ENCODE measurements at places on chromosomes 7 and 10.

DNA sequence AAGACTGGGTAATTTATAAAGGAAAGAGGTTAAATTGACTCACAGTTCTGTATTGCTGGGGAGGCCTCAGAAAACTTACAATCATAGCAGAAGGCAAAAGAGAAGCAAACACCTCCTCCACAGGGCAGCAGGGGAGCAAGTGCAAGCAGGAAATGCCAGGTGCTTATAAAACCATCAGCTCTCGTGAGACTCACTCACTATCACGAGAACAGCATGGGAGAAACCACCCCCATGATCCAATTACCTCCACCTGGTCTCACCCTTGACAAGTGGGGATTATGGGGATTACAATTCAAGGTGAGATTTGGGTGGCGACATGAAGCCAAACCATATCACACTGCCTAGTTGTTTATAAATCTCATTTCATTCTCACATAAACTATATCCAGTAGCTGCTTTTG is 28.0 kb upstream of the CPN1 start:
- no peak for DNase-seq

- no peak for DNase-seq
These were observed 12.1 kb downstream of the ENTPD1 start for GRCh38 chr10:95767884-95768556.

GRCh38 chr10:119241066-119241465 is 33.7 kb downstream of the GRK5 start:
- no peak for DNase-seq

GRCh38 chr7:15889507-15889906 is 203.0 kb upstream of the MEOX2 start:
- DNase-seq = no peak

DNA sequence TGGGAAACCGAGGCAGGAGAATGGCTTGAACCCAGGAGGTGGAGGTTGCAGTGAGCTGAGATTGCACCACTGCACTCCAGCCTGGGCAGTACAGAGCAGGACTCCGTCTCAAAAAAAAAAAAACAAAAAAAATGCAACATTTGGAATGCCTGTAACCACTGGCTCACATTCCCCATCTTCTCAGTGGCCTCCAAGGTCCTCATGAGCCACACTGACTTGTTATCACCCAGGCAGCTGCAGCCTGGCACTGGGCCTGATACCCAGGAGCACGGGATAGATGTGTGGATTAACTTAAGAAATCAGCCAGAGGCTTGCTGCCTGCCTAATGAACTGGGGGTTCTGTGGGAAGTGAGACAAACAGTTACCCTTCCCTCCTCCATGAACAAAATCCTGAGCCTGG is 23.0 kb downstream of the JCAD start:
- DNase-seq = no peak

- DNase-seq = no peak
These were observed 228.7 kb upstream of the PLXNA4 start for GRCh38 chr7:132804849-132805485.

DNA sequence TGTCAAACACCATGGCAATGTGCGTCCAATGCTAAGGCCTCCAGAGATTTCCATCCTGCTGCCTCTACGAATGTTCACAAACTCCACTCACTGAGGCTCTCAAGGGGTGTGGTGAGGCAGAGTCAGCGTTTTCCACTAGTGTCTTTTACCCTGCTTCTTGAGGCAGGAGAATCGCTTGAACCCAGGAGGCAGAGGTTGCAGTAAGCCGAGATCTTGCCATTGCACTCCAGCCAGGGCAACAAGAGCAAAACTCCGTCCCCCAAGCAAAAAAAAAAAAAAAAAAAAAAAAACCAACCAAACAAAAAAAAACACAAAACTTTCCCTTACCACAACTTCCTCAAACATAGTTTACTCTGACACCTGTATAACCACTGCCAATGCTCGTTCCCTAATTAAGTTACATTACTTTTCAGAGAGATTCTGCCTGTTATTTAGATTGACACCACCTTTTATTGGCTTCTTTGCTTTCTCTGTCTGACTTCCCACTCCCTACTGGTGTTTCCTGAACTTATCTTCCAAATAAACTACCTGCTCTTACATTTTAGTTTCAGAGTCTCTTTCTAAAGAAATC is 102.1 kb upstream of the ZNF746 start:
- no peak for DNase-seq

GRCh38 chr10:86583983-86584382 is 62.4 kb upstream of the WAPL start:
- DNase-seq = peak; percentile 47

DNA sequence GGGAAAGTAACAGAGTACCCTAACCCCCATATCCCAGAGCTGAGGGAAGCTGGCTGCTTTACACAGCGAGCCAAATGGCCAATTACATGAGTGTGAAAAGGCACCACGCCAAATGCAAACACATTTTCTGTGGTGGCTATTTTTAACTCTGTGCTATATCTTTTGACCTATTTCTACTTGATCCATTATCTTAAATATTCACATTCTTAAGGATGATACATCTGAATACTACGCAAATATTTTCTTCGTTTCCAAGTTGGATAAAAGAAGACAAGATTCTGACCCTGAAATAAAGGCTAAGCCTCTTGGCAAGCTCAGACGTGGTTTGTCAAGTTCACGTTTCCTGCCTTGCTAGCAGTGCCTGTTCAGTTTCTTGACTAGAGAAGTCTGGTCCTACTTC is 146.7 kb upstream of the TMEM196 start:
- DNase-seq = no peak

GRCh38 chr7:135584362-135585353 is 26.9 kb downstream of the NUP205 start:
- no peak for DNase-seq

GRCh38 chr7:90988516-90988915 is 275.7 kb upstream of the FZD1 start:
- DNase-seq = no peak

- no peak for DNase-seq
These were observed 10.0 kb downstream of the SHH start for GRCh38 chr7:155802291-155802690.

- DNase-seq = no peak
These were observed 80.7 kb downstream of the CDK6 start for GRCh38 chr7:92755680-92756079.

- DNase-seq = no peak
These were observed 17.6 kb downstream of the CCDC71L start for GRCh38 chr7:106643216-106644000.

- no peak for DNase-seq
These were observed 14.5 kb upstream of the LRRC4 start for GRCh38 chr7:128045766-128046165.

DNA sequence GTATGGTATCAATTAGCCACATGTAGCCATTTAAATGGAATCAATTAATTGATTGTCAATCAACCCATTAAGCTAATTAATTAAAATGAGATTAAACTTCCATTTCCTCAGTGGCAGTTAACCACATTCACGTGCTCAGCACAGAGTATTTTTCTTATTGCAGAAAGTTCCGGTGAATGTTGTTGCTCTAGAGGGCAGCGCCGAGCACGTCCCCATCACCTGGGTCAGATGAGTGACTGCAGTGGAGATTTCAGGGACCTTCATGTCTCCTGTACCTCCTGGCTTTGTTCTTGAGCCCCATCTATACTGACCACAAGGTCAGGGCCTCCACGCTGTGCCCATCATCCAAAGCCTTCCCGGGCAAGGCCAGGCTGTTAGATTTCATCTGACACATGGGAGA is 168.8 kb upstream of the MKI67 start:
- DNase-seq = no peak

- DNase-seq = no peak
These were observed 397.9 kb downstream of the TNS3 start for GRCh38 chr7:47183862-47184590.

DNA sequence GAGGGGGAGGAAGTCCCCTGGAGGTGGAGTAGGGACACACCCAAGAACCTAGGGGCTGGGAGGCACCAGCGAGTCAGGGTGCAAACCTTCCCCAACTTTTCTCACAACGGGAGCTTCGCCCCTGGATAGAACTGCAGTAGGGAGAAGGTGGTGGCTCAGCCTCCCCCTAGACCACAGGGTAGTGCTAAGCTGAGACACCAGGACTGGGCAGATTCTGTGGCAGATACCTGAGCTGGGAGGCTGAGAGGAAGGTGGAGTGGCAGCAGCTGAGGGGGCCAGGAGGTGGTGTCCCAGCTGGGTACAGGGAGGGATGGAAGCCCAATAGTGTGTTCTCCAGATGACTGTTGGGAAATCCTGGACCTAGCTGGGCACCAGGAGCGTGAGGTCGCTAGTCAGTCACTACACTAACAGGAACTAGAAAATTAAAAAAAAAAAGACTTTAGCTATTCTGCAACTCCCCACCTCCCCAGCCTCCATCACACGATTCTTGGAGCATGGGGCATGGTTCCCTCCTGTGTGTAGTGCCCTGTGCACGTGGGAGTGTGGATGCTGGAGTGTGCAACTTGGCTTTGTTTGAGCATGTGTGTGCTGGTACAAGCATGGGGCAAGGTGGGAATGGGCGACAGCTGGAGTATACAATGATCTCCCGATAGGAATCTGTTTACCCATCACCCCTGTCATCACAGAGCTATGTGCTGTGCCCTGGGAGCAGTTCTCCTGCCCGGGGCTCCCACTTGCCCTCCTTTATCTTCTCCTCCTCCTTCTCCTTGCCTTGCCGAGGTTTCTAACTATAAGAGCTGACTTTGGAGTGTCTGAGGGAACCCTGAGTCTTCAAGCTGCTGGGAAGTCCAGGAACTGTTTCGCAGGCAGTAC is 8.8 kb upstream of the TRPV6 start:
- DNase-seq = no peak

DNA sequence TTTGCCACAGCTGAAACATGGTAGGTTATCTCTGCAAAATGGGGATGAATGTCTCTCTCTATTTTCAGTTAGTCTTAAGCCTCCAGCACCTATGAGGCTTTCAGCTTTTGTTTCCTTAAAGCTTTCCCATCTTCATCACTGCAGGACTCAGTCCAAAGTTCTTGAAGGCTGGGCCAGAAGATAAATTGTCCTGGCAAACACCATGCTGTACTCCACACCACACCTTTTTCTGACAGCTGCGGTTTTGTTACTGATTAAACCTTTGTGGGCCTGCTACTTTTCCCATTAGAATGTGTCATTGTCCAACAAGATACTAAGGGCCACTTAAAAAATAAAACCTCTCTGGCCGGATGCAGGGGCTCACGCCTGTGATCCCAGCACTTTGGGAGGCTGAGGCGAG is 87.2 kb upstream of the A1CF start:
- no peak for DNase-seq

- no peak for DNase-seq
These were observed 95.9 kb downstream of the DNMBP start for GRCh38 chr10:99913831-99914235.

- no peak for DNase-seq
These were observed 62.2 kb downstream of the ZEB1 start for GRCh38 chr10:31381171-31381570.

DNA sequence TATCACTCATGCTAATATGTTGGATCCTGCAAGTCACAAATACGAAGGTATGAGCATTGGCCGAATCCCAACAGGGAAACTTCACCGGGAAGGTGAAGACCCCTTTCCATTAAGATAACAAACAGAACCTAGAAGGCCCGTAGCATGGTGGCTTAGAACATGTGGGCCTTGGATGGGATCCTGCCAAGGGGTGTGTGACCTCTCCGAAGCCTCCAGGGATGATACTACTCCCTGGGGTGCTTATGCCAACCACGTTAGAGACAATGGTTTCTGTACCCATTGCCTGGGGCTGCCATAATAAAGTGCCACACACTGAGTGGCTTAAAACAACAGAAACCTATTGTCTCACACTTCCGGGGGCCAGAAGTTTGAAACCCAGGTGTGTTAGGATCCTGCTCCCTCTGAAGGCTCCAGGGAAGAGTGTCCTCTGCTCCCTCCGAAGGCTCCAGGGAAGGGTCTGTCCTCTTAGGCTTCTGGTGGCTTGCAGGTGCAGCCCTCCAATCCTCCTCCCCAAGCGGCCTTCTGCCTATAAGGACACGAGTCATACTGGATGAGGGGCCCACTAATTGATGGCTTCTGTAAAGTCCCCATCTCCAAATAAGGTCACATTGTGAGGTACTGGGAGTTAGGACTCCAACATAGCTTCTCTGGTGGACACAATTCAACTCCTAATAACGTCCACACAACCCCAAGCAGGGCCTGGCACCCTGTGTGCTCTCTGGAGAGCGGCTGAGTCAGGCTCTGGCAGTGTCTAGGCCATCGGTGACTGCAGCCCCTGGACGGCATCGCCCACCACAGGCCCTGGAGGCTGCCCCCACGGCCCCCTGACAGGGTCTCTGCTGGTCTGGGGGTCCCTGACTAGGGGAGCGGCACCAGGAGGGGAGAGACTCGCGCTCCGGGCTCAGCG is 992 bp upstream of the MGMT start:
- no peak for DNase-seq

DNA sequence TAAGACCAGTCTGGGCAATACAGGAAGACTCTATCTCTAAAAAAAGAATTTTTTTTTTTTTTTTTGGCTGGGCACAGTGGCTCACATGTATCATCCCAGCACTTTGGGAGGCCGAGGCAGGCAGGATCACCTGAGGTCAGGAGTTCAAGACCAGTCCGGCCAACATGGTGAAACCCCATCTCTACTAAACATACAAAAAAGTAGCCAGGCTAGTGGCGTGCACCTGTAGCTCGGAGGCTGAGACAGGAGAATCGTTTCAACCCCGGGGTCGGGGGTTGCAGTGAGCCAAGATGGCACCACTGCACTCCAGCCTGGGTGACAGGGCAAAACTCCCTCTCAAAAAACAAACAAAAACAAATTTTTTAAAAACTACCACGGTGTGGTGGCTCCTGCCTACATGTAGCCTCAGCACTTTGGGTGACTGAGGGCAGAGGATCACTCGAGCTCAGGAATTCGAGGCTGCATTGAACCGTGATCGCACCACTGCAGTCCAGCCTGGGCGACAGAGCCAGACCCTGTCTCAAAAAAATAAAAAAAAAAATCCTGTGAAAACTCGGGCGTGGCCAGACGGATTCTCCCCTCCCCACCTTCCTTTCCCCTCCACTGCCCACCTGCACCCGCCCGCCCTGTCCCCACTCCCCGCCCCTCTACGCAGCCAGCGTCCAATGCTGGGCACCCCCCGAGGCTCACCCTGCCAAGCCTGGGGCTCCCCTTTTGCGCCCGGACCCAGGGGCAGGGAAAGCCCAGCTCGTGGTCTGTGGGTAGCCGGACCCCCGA is 745 bp upstream of the ORAI2 start:
- DNase-seq = no peak

GRCh38 chr10:88473989-88474883 is 108.9 kb downstream of the RNLS start:
- DNase-seq = no peak

GRCh38 chr10:111281516-111281915 is 204.7 kb downstream of the ADRA2A start:
- no peak for DNase-seq

DNA sequence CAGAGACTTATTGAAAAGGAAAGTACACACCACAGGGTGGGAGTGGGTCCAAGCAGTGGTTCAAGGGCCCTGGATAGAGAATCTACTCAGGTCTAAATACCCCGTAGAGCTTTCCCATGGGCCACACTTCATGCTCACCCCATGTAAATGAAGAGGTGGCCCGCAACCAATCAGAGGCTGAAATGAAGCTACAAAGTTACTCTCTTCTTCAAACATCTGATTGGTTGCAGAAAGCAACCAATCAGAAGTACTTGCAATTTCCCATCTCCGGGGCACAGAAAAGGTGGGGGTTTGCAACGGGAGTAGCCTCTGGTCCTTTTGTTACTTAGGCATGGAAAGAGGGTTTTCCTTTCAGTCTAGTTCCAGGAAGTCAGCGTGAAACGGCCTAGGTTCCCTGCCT is 15.2 kb upstream of the GALNTL5 start:
- DNase-seq = no peak
